ENCODE measurements at places on chromosomes 2 and 18.

- no peak for DNase-seq
These were observed 59.5 kb upstream of the RBM44 start for GRCh38 chr2:237739101-237739500.

- no peak for DNase-seq
These were observed 240.2 kb upstream of the TANK start for GRCh38 chr2:160920061-160920460.

- DNase-seq = no peak
These were observed 97.4 kb downstream of the AFF3 start for GRCh38 chr2:100045000-100045399.

DNA sequence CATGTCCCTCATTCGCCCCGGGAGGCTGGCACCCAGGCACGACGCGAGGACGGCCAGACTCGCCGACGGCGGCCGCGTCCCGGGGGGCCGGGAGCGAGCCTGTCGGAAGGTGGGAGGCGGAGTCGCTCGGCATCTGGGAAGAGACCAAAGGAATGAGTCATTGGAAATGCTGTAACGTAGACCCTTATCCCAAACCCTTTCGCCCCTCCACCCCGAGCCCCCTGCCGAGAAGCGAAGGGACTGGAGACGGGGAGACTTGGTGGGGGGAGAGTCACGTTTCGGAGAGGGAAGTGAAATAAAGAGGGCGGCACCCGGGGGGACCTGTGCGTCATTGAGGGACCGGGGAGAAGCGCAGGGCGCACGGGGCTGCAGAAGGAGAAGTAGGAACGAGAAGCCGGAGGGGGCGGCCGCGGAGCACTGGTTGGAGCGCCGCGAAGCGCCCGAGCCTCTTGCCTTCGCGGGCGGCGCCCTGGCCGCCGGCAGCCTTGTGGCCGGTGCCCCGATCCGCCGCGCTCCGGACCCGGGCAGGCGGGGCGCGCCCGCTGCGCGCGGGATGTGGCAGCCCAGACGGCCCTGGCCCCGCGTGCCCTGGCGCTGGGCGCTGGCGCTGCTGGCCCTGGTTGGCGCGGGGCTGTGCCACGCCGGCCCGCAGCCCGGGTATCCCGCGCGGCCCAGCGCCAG lies at the start of gene EMILIN2:
Gene EMILIN2, plus strand, starts transcription at position 371 of the 681 bp plus-strand sequence. Its CDS starts 183 bp downstream, at position 554.
- DNase-seq = peak; percentile 86

GRCh38 chr18:47748847-47749599 lies 181.4 kb downstream of the SMAD2 start:
- DNase-seq = peak; percentile 88

GRCh38 chr18:35506024-35506712 lies 8.4 kb upstream of the INO80C start:
- no peak for DNase-seq

DNA sequence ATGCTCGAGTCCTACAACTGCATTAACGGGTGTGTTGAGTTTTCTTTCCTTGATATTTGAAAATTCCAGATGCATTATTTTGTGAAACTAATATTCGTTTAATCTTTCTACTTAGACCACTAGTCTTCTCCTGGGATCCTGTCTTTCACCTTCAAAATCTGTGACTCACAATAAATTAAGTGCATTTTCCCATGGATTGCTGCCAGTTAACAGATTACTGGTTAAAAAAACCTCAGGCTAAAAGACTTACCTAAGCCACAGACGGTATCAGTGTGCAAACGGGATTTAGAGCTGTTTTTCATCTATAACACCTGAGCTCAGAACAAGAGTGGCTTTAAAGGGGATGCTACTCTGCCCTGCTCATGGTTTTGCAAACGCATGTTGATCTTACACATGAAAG lies 10.2 kb downstream of the FECH start:
- DNase-seq = no peak

DNA sequence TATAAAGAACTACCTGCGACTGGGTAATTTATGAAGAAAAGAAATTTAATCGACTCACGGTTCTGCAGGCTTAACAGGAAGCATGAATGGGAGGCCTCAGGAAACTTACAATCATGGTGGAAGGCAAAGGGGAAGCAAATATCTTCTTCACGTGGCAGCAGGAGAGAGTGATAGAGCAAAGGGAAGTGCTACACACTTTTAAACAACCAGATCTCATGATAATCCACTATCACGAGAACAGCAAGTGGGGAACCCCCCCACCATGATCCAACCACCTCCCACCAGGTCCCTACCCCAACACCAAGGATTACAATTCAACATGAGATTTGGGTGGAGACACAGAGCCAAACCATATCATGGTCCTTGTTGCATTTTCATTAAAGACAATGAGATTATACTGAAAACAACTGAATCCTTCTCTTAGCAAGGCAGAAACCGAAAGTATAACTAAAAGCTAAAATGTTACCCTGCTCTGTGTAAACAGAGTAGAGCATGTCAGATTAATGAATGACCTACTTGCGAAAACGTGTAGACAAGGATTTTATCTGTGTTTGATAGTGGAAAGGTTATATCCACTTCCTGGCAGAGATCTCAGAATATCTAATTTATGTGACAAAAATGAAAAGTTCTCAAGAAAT lies 60.1 kb upstream of the RBBP8 start:
- no peak for DNase-seq

DNA sequence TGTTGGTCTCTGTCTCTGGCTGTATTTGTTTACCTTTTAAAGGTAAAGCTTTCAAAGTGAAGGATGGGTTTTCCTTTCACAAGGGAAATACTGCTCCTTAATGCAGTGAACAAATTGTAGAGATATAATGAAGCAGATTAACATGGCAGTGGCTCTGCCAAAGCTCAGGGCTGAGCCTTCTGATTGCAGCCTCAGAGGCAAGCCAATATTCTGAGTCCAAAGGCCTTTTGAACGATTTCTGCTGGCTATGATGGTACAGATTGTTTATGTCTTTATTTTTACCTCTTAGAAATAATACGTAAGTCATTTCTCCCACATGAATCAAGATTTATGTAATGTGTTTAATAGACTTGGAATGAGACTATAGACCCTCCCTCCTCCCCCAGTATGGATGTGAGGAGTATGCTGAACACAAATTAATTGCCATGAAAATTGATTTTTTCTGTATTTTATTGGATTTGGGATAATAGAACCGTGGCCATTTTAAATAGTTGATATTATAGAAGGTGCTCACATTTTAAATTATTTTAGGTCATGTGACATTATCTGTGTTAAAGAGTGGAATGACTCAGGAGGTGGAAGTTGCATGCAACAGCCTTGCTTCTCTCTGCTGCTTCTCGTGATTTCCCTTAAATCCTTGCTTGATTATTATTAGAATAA lies 772 bp downstream of the SCN2A start:
- no peak for DNase-seq

GRCh38 chr2:69601179-69601612 lies 42.3 kb downstream of the AAK1 start:
- DNase-seq = no peak

GRCh38 chr2:7452110-7452876 lies 535.1 kb downstream of the RNF144A start:
- no peak for DNase-seq

GRCh38 chr2:3641841-3642421 lies 16.1 kb upstream of the ALLC start:
- peak; percentile 62 for DNase-seq

DNA sequence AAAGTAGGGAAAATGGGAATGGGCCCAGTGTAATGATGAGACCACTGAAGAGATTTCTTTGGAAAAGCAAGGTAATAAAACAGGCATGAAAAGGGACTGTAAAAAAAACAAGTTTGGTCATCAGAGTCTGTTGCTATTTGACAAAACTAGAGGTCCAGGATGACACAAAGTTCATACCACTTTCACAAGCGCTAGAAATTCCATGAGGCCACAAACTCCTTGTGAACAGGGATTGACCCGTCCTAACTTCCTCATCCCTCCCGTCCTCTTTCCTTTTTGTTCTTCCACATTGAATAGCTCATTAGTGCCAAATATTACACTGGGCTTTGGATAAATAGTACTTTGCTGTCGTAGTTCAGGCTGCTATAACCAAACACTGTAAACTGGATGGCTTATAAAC lies 188.8 kb upstream of the EPC2 start:
- no peak for DNase-seq

DNA sequence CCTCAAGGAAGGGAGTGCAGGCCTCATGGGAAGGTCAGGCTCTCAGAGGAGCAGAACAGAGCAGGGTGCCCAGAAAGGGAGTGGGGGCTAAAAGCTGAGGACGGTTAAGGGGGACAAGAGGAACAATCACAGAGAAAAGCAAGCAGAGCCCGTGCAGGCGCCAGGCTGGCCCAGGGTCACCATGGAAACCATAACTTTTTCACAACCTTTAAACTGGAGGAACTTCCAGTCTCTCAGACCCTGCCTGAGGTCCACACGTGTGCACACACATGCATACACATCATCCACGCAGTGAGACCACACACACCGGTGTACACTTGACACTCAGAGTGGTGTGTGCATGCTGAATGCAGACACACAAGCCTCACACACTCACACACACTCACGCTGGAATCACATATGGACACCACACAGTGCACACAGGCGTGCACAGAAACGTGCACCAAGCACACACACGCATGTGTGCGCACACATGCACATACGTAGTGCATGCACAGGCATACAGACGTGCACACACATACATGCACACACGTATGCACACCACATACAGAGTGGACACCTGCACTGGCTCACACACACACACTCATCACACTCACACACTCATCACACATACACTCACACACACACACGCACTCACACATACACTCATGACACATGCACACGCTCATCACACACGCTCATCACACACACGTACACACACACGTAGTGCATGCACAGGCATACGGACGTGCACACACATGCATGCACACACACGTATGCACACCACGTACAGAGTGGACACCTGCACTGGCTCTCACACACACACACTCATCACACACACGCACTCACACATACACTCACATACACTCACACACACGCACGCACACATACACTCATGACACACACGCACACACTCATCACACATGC lies 37.2 kb upstream of the SNED1 start:
- DNase-seq = peak; percentile 58

DNA sequence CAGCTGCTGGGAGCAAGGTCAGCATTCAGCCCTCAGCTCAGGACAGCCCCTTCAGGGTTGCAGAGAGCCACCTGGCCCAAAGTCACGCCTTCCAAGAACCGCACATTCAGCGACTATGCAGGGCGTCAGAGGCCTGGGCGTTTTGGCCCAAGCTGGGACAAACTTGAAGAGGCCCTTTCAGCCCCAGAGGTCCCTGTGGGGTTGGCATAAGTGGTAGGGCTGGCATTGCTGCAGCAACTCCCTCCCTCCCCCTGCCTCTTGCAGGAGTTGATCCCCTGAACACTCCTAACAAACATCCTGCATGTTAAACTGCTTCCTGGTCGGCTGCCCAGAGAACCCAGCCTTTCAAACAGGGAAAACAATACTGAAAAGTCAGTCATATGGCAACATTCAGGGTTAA lies 192.9 kb upstream of the SMAD2 start:
- DNase-seq = no peak

DNA sequence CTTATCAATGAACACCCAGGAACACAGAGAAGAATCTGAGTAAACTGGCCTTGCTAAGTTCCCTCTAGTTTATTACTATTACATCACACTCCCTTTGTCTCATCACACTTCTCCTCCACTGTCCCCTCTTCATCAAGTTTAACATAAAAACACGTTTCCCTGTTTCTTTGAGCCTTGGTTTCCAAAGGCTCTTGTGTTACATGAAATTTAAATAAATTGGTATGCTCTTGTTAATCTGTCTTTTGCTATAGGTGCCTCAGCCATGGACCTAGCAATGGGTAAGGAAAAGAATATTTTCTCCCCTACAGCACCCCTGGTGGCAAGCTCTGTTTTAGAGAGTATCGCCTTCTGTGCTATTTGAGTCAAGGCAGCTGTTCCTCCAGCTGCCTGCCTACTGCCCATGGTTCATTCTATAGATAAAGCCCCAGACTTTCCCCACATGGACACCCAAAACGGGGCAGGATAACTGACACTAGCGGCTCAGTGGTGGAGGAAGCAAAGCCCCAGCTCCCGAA lies 31.8 kb downstream of the TGIF1 start:
- DNase-seq = no peak

GRCh38 chr2:40962026-40962425 lies 510.1 kb upstream of the SLC8A1 start:
- no peak for DNase-seq

DNA sequence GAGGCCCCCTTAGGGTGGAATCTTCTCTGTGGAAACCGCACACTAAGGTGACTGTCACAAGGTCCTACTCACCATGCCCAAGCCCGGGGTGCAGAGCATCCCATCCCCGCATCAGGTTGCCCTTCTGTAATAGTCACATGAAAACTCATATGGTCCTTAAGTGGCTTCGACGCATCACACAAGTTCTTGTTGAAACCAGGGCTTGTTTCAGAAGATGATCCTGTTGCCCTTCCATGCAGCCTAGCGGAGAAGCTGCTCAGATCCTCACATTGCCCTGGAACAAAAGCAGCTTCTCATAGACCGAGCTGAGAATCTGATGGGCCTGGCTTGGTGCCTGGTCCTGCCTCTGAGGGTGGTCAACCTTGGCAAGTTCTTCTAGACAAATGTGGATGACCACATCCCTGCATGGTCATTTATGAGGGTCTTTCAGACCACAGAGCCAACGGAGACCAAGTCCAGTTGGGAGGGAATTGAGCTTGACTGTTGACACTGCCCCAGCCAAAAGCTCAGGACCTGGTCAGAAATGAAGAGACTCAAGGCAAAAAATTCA lies 54.1 kb downstream of the PDCL3 start:
- no peak for DNase-seq

- no peak for DNase-seq
These were observed 21.2 kb upstream of the ACVR1 start for GRCh38 chr2:157897106-157897971.

DNA sequence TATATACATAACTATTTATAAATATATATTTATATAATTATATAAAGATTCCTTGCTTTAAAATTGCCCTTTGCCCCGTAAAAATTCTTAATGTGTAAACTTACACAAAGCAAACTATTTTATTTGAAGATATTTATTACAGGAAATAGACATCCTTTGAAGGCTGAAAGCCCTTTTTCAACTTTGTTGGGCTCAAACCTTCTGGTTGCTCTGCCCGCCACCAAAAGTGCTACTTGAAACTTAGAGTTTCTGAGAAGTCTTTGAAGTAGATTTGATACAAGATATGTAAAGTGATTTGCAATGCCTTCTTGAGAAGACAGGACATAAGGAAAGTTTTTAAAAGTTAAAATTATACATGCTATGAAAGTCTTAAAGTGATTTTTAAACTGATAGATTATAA lies 36.6 kb upstream of the METAP1D start:
- no peak for DNase-seq

GRCh38 chr2:23777826-23778225 lies 149.1 kb downstream of the ATAD2B start:
- no peak for DNase-seq
